ENCODE measurements at places on chromosomes 7 and 10.

DNA sequence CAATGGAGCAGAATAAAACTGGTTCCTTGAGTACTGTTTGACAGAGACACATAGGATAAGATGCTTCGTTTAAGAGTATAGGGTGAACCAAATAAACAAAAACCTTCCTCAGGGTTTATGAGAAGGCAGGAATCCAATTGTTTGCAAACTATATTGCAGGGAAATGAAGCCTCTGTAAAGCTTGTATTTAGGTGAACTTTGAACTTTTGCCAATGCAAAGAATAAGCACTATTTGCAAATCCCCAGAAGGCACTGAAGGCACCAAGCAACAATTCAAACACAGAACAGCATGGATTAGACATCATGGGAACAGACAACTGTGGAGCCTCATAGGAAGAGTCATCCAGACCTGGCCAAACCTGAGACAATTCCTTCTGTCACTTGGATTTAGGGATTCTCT lies 47.1 kb upstream of the WASL start:
- DNase-seq = no peak

DNA sequence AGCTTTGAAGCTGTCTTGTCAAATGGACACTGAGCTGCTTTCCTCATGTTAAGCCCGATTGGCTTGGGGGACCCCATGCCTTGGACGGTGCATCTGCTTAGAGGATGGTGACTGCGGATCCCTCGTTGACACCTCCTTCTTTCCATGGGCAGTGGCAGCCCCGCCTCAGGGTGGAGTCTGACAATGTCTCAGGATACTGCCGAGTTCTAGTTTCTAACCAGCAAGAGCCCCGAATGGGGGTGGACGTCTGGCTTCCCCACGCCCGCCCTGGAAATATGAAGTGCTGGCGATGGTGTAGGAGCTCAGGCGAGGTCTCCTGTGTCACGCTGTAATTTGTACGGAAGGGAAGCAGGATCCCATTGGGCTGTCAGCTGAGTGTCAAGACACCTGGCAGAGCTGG lies 106.2 kb upstream of the CTBP2 start:
- no peak for DNase-seq

DNA sequence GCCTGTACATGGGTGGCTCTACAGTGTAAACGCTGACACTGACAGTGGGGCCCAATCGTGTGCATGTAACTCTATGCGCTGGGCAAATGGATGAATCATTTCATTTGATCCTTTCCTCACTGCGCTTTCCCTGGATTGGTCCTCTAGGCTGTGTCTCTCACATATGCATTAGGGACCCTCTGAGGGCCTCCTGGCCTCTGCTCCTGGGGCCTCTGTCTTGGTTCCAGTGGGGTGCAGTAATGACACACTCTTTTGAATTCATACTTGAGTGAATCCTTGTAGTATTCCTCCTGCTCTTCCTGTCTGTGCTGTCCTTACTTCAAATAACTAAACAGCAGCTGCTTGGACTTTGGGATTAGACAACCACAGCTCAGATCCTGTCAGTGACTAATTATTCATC lies 176.5 kb upstream of the ADO start:
- DNase-seq = no peak

DNA sequence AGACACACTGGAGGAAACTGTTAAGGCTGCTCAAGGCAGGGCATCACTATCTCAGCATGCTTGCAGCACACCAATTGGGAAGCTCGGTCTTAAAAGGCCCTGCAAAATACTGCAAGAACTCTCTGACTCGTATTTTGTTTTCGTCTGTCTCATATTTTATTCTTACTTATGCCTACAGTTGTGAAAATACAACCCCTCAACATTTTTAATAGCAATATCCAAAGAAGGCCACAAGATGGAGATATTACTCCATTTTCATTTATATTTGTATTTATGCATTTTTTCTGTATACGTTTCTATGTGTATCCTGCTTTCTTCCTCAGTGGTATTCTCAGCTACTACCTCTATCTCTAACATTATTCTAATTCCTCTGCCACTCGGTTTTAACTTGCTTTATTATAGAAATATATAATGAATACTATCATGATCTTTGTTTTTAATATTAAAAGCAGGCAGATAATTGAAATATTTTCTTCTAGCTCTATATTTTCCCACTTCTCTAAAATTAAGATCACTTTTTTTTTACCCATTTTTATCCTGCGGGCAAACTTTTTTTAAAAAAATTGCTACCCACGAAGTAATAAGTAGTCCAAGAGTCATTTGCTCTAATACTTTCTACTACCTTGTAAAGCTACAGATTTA lies 10.0 kb downstream of the DNAJC1 start:
- no peak for DNase-seq

DNA sequence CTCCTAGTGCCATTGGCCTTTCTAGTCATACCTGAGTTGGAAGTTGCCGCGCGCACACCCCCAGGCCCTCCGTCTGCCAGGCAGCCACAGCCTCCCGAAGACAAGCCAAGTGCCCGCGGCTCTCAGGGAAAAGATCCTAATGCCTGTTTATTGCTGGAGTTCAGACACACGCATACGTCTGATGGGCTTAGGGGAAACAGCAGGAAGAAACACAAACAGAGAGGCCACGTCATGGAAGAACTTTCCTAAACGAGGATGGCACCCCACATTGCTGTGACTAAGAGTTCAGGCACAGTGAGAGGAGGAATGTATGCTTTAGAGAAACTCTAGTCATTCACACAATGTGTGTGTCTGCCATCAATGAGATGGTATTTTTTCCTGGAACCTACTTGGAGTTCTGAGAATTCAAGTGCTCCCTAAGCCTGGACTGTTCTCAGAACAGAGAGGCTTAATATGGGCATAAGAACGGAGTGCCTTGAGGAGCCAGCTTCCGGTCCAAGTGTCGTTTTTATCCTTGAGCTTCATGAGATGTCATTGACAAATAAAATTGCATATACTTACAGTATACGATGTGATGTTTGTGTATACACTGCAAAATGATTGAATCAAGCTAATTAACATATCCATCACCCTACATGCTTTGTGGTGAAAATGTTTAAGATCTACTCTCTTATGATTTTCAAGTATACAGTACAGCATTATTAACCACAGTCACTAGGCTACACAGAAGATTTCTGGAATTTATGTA lies 11.6 kb upstream of the RBP3 start:
- DNase-seq = no peak

DNA sequence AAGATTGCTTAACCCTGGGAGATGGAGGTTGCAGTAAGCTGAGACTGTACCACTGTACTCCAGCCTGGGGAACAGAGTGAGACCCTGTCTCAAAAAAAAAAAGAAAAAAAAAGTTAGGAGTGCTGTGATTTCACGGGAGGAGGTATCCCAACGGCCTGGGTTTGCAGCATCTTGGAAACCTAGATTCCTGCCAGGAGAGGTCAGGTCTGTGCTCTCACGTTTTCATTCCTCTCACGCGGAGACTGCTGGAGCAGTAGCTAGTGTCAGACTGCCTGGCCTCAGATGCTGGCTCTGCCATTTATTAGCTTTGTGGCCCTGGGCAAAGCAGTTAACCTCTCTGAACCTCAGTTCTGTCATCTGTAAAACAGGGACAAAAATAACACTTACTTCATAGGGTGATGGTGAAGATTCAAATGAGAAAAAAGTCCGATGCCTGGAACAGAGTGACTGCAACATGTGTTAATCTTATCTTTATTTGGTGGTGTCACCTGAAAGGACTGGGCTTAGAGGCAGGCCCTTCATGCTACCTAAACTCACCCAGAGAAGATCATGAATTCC lies 94.9 kb downstream of the GAD2 start:
- DNase-seq = no peak

DNA sequence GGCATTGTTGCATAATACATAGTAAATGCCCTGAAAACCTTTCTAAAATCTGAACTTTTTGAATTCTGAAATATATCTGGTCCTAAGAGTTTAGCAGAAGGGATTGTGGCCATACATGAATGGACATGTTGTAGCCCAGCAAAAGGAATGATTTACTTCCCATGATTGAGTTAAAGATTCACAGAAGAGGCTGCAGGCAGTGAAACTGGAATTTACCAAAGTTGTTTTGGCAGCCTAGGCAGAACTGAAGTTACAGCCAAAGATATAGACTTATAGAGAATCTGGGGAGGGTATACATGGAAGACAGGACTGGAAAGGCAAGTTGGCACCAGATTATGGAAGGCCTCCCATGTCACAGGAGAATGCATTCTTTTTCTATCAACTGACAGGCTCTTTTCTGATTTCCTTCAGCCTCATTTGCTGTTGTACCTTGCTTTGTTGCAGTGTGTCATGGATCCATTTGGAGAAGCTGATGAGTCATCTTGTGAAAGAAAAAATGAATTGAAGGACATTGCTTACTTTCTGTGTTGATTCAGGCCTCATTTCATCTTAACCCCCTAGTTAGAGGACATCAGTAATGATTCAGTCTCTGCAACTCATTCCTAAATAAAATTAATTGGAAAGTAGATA lies 356.2 kb upstream of the LRGUK start:
- DNase-seq = no peak

Measured in sigmoid colon (tissue), 7 donors.